ENCODE measurements at places on chromosomes 3 and 15.
A peak's percentile ranks its signal among the peaks of the same experiment; 100 is the strongest.

DNA sequence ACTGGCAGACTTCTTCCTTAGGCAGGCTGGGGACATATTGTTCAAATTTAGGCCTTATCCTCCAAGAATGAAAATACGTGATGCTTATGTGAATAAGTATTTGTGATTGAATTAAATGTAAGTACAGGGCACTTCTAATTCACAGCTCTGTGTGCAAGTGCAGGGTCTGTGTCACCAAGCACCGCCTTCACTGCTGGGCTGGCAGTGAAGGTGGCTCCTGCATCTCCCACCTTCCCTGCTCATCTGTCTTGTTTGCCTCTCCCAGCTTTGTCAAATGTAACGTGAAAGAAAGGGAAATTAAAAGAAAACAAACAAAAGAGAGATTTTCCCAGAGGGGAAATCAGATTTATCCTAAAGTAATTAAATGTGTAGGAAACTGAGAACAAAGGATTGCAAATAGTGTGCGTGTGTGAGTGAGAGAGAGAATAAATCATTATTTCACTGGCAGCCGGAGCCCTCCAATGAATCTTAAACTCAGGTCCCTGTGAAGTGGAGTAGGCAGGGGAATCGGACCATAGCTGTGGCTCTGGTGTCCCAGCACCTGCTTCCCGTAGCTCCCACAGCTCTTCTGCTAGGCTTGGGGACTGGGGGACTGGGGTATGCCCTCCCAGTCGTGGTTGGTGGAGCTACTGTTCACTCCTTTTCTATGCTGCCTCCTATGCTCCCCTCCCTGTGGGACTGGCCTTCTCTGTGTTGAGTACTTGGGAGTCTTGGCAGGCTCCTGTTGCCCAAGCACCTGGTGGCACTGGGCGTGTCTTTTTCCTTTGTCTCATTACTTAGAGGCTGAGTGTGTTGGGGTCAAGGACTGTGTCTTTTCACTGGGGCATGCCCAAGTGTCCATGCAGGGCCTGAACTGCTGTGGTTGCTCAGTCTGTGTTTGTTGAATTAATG is 222.2 kb downstream of the EPHB1 start:
- DNase-seq, result peak; percentile 10

GRCh38 chr15:36658898-36659639 is 79.6 kb downstream of the CDIN1 start:
- DNase-seq, result peak; percentile 71

DNA sequence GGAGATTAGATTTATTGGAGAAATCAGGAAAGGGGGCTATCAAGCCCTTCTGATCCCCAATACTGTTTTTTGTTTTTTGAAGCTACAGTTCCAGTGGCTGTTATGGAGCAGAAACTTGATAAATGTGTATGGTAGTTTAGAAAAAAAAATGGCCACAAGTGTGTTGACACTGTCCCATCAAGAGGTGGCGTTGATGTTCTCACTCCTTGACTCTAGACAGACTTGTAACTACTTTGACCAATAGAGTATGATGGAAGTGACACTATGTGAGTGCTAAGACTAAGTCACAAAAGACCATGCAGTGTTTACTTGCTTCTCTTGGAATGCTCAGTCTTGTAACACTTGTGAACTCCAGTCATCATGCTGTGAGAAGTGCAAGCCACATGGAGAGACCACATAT is 356.7 kb downstream of the PDCD6IP start:
- no peak for DNase-seq

DNA sequence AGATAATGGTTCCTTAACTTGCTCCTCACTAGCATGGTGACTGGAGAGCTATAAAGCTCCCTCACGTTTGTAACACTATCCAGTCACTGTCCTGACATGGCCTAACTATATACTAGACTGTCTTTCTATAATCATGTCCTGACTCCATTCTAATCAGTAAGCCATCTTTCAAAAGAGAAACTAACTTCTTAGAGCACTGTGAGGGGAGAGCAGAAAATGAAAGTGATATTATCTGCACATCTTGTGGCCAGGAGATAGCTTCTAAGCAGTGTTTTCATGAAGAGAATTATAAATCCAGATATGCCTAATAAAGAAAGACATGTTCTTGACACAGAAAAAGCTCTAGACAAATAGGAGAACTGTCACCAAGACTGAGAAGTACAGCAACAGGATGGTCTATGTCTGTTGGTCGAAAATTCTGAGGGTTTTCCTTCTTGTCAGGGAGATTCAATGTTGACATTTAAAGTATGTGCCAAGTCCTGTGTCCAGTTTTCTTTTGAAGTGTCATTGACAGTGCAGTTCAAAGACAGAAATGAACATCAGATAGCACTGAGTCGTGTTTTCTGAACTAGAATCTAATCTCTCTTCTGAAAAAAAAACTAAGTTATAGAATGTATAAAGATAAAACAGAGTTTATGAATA is 230.6 kb upstream of the PEX5L start:
- DNase-seq, result no peak

DNA sequence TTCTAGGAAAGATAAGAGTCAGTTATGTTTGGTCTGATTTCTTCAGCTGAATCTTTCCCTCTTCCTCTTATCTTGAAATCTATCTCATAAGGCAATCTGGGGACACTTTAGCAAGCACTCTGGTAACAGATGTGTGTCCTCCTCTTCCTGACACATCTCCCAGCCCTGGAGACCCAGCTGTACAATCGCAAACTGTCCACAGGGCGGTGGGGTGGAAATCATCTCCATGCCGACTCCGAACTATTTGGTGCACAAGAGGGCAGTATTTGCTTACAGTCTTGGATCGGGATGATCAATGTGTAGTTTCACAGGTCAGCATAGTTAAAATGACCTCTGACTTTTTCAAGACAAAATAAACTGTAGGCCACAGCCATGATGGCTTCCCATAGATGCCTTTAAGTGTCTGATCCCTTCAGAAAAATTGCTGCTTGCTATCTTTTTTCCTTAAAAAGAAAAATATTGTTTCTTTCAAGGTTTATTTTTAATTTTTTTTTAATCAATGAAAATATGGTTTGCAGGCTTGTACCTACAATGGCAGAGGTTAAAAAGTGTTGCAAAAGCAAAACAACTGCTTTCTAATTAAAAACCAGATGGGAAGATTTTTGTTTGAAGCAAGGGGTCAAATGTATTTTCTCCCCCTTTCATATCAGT is 17.7 kb downstream of the EEFSEC start:
- DNase-seq, result peak; percentile 65

- DNase-seq, result no peak
Measured at GRCh38 chr3:79506751-79507150, 261.0 kb downstream of the ROBO1 start.
